ENCODE measurements at places on chromosomes 12 and 14. TPM values are rescaled to one million over a fixed set of nuclear protein-coding genes. Genes with fewer than 3 reads are reported as not detected.
A peak's percentile ranks its signal among the peaks of the same experiment; 100 is the strongest.

GUCY2C gene
- total RNA-seq: not detected

- no peak overlapping the region for H3K4me3 ChIP-seq
- H3K27ac ChIP-seq: no peak overlapping the region
- DNase-seq: no peak
- H3K36me3 ChIP-seq: no peaks in the 10 kb centered on the region
- peaks cover 38% of the 10 kb centered on the region for H3K4me1 ChIP-seq
Observed at GRCh38 chr14:34050606-34051005, 99.7 kb upstream of the EGLN3 start.

GRCh38 chr12:120751389-120751788 is 25.8 kb downstream of the ACADS start:
- H3K36me3 ChIP-seq: no peaks in the 10 kb centered on the region
- H3K27ac ChIP-seq: no peak overlapping the region
- H3K27me3 ChIP-seq: peaks cover 2% of the 10 kb centered on the region
- no peaks in the 10 kb centered on the region for H3K4me1 ChIP-seq

DNA sequence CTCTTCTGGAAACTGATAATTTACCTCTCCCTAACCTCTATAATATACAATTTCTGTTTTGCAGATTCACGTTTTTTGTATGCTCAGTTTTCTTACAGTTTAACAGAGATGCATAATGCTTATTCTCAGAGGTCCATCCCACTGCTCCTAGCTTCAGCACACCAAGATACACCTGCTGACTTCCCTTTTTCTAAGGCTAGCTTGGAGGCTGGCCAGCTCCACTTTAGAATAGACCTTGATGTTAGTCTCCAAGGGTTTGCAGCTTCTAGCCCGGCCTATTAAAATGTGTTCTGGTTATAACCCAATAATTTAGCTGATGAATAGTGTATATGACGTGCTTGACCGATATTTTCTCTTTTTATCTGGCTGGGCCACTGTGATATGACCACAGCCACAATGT is 261.2 kb downstream of the EGLN3 start:
- H3K36me3 ChIP-seq: no peaks in the 10 kb centered on the region
- no peak for DNase-seq
- H3K4me1 ChIP-seq: no peaks in the 10 kb centered on the region

SLC6A12 gene
- total RNA-seq: not detected

GRCh38 chr14:100364403-100364802 is 41.3 kb downstream of the SLC25A47 start:
- no peak overlapping the region for H3K4me3 ChIP-seq
- H3K27me3 ChIP-seq: no peaks in the 10 kb centered on the region
- H3K4me1 ChIP-seq: peaks cover 42% of the 10 kb centered on the region
- peaks cover 84% of the 10 kb centered on the region for H3K36me3 ChIP-seq
- DNase-seq: no peak

PSMC1 gene
- total RNA-seq: 101 TPM

DNA sequence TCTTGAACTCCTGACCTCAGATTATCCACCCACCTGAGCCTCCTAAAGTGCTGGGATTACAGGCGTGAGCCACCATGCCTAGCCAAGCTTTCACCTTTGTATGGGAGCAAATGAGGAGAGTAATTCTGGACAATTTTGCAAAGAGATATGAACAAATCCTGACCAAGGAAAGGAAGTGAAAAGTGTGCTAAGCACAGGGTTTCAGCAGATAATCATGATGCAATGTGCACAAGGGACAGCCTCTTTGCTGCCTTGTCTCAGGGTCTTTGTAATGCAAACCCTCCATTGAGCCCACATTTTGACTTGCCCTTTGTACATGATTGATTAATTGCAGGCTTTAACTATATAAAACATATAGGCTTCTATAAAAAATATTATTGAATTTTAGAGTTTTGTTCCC is 9.2 kb upstream of the PYGL start:
- H3K36me3 ChIP-seq: no peaks in the 10 kb centered on the region
- no peak overlapping the region for H3K27ac ChIP-seq
- no peak for DNase-seq
- H3K4me1 ChIP-seq: peaks cover 10% of the 10 kb centered on the region

CTSG gene
- not detected for total RNA-seq

DNA sequence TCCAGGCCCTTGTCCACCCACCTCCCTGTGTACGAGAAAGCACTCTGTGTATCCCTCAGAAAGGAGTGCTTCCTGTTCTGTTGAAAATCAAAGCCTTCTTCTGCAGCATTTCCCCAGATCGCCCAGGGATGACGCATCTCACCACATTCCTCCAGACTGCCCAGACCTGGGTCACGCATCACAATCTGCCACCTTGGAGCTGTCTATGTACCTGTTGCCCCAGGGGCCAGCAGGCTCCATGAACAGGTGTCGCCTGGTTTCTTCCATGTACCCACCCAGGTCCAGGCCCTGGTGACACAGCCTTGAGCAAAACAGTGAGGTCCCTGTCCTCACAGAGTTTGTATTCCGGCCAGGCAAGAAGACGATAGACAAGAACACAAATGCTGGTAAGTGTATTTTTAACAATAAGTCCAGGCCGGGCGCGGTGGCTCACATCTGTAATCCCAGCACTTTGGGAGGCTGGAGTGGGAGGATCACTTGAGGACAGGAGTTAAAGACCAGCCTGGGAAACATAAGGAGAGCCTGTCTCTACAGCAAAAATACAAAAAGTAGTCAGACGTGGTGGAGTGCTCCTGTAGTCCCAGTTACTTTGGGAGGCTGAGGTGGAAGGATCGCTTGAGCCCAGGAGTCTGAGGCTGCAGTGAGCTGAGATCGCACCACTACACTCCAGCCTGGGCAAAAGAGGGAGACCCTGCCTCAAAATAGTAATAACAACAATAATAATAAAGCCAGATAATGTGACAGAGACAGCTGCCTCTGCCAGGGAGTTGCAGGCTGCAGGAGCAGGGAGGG is 6.8 kb upstream of the PPP1R13B start:
- no peak overlapping the region for H3K4me3 ChIP-seq
- H3K27me3 ChIP-seq: no peaks in the 10 kb centered on the region
- H3K36me3 ChIP-seq: no peaks in the 10 kb centered on the region
- no peak overlapping the region for H3K27ac ChIP-seq
- no peak for DNase-seq
- H3K4me1 ChIP-seq: peaks cover 7% of the 10 kb centered on the region

TOMM20L gene
- not detected for total RNA-seq

DNA sequence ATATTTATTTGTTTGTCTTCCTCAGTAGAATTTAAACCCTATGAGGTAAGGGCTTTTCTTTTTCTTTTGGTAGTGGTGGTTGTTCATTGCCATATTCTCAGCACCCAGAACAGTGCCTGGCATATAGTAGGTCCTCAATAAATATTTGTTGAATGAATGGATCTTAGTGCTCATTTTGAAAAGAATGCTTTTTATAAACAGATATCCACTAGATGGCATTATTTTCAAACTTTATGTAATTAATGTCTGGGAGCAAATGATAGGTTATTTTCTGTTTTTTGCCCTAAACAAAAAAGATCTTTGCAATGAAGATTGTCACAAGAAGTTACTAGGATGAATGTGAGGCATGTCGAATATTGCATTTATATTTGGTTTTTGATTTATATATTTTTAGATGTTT is 64.1 kb downstream of the RAD51B start:
- no peak overlapping the region for H3K27ac ChIP-seq
- no peak for DNase-seq
- no peaks in the 10 kb centered on the region for H3K27me3 ChIP-seq
- H3K36me3 ChIP-seq: peaks cover 2% of the 10 kb centered on the region
- H3K4me1 ChIP-seq: peaks cover 32% of the 10 kb centered on the region

- H3K4me1 ChIP-seq: no peaks in the 10 kb centered on the region
- H3K4me3 ChIP-seq: no peak overlapping the region
- H3K27me3 ChIP-seq: no peaks in the 10 kb centered on the region
- DNase-seq: no peak
Observed at GRCh38 chr14:53836551-53836950, 120.1 kb downstream of the BMP4 start.

DNA sequence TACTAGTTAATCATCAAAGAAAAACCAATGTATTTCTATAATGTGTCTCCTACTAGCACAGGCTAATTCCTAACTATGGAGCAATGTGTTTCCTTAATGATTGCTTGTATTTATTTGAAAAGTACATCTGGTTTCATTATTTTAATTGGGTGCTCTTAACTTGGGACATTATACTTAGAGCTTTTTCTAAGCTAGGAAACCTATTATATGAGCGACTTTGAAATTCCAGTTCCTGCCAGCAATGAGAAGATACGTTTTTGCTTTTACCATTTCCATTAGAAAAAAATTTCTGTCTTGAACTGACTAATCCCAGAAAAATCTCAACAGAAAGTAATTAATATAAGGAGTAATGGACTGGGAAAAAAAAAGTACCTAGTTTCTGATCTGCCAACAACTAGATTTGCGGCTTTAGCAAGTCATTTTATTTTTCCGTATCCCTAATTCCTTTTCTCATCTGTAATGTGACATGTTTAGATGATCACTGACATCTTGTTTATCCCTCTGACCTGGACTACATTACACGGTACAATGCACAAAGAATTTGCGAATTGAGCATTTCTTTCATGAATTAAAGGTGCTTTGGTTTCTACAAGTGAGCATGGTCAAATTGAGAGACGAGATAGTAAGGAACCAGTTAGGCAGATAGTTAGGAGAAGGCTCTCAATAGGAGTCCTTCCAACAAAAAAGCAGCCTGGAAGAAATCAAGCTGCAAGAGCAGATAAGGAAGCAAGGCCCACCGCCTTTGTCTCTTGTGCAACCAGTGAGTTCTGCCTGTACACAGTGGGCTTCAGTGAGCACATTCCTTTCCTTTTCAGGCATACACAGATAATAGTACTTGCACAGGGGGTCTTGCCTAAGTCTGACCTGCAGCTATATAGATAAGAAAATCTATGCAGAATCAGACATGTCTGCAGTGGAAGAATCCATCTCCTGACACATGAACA is 1765.0 kb upstream of the FLRT2 start:
- no peaks in the 10 kb centered on the region for H3K36me3 ChIP-seq
- H3K27ac ChIP-seq: no peak overlapping the region
- DNase-seq: no peak
- H3K27me3 ChIP-seq: no peaks in the 10 kb centered on the region

DNA sequence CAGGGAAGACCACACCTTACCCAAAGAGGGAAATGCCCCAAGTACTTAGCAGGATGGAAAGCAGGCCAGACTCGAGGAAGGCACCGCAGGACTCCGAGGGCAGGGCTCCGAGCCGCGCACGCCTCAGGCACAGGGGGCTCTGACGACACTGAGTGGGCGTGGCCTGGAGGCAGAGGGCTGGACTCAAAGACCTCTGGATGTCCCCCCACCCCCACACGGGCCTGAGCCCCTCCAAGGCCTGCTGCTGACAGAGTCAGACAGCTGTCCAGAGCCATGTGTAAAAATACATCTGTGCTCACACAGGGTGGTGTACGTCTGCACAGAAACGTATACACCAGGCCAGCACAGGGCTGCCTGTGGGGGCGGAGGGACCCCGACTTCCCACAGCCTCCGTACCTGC is 1.4 kb downstream of the AKT1 start:
- no peaks in the 10 kb centered on the region for H3K36me3 ChIP-seq
- H3K27me3 ChIP-seq: no peaks in the 10 kb centered on the region
- H3K27ac ChIP-seq: peak overlapping the region; percentile 81
- DNase-seq: peak; percentile 77
- peak overlapping the region; percentile 89 for H3K4me3 ChIP-seq
